Stimulated activated naive CD8-positive, alpha-beta T cell treated with anti-CD3 and anti-CD28 coated beads, Interleukin-15, Interleukin-2, amounts not matched to agents 100 U/mL and 50 U/mL, for 24 hours (primary cell): ENCODE measurements at places on chromosomes 7 and 10.

DNA sequence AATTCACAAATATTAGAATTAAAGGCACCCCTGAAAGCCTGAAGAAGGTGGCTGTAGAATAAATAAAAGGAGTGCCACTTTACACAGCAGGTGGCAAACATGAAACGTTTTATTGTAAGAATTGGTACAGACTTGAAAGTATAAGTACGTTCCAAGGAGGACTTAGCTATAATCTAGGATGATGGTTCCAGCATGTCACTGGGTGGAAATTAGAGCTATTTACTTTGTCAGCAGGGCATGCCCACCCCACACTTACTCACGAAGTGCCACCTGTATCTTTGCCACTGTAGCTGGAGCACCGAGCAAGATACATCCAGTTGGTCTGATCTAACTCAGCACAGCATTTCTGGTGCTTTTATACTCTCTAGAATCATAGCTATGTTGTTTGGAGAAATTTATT, 97.8 kb downstream of the GRM8 start:
- no peak for DNase-seq

GRCh38 chr7:95772771-95773581, 622 bp downstream of the DYNC1I1 start:
- no peak for DNase-seq

DNA sequence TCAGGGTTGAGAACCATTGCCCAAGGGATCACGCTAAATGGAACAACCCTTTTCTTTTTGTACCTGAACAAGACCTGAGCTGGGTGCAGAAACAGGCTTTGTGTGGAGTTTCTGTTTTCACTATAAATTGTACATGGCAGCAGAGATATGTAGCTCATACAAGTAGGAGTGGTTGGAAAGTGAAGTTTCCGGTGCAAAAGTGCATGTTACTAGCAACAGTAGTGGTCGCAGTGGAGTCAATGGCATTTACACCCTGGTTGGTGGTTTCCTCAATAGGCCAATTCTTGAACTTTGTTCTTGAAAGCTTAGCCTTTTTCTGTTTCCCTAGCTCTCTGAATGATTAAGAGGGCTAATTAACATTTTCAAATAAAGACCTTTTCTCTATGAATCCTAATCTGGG, 170.7 kb downstream of the NEBL start:
- DNase-seq: no peak

- no peak for DNase-seq
These were observed 40.4 kb downstream of the BAIAP2L1 start for GRCh38 chr7:98360221-98361130.

DNA sequence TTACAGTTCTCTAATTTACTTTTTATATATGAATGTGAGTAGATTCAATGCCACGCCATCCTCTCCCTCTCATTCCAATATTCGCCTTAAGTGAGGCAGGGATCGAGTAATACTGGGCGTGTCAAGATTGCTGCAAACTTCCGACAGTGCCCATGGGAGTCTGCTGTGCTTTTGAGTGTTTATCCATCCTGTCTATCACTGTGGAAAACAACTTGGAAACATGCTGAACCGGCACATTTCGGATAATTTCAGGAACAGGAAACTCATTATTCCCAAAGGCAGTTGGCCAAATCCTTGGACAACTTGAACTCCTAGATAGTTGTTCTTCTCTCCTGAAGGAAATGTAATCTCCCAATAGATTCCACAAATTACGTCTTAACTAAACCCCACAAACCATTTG, 28.5 kb downstream of the PIP4K2A start:
- DNase-seq: no peak
